ENCODE measurements at places on chromosomes 6 and 20. TPM values are rescaled to one million over a fixed set of nuclear protein-coding genes. Genes with fewer than 3 reads are reported as not detected.

Gene PDYN
- polyA plus RNA-seq: 0.09 TPM

GRCh38 chr20:38680500-38681306 lies 43.6 kb upstream of the SLC32A1 start:
- DNase-seq: peak; percentile 42

GRCh38 chr6:160679402-160679769 lies 15.3 kb upstream of the LPA start:
- no peak for DNase-seq

- DNase-seq: no peak
Measured at GRCh38 chr6:410555-411395, 19.2 kb downstream of the IRF4 start.

DNA sequence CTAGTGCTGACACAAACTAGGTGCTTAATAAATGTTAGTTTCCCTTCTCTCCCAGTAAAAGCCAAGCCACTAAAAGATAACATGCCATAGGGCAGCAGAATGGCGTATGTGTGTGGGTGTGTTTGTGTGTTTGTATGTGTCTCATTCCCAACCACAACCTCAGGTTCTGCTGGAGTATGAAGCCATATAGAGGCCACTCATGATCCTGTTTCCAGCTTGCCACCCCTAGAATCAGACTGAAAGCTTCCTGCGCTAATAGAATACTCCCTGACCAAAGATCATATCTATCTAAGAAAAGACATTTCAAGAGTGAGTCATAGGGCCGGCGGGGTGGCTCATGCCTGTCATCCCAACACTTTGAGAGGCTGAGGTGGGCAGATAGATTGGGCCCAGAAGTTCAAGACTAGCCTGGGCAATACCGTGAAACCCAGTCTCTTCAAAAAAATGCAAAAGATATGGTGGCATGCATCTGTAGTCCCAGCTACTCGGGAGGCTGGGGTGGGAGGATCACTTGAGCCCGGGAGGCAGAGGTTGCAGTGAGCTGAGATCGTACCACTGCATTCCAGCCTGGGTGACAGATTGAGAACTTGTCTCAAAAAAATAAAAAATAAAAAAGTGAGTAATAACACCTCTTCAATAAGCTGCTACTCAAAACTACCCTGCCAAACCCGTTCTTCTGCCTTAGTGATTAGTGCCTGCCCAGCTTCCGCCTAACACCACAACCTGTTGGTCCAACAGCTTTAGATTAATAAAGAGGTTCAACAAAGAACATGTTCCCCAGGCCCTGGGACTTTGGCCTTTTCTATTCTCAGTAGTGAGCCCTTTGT lies 11.8 kb upstream of the SNRPC start:
- no peak for DNase-seq

GRCh38 chr6:13292774-13293173 lies 35.6 kb downstream of the TBC1D7 start:
- DNase-seq: no peak

DNA sequence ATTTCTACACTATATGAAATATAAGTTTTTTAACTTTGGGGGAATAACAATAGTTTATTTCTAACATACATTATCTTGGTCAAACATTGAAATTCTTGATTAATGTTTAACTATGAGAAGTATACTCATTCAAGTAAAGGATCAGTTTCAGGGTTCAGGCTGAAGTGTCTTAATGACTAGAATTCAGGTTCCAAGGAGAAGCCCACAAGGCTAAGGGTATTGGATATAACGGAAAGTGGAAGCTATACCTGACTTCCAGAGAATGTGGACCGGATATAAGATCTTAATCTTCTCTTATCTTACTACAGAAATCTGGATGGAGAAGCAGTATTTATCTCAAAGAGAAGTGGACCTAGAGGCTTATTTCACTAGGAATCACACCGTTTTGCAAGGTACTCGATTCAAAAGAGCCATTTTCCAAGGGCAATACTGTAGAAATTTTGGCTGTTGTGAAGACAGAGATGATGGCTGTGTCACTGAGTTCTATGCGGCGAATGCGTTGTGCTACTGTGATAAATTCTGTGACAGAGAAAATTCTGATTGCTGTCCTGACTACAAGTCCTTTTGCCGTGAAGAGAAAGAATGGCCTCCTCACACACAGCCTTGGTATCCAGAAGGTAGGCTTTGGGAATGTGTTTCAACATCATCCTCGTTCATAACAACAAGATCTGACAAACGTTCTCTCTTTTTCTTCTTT lies at the start of gene TINAG:
TSS of gene TINAG (plus strand) at position 153 of the 697 bp plus-strand sequence. CDS start at position 263, 110 bp downstream.
- no peak for DNase-seq

All from muscle of arm (tissue), 14 donors.